ENCODE measurements at places on chromosomes 3 and 15. TPM values are rescaled to one million over a fixed set of nuclear protein-coding genes. Genes with fewer than 3 reads are reported as not detected.

The KLHL6 gene
- under 0.01 TPM for total RNA-seq

The LRRIQ4 gene
- 0.19 TPM for total RNA-seq

The ACSBG1 gene
- total RNA-seq = not detected

The RLBP1 gene
- total RNA-seq = not detected

The SNX4 gene
- total RNA-seq = 29.9 TPM

The GPR156 gene
- total RNA-seq = 0.38 TPM

The RPL14 gene
- total RNA-seq = 284 TPM

The PP2D1 gene
- total RNA-seq = not detected

The CELSR3 gene
- total RNA-seq = 0.85 TPM

The SOX2 gene
- total RNA-seq = not detected
